ENCODE measurements at places on chromosomes 3 and 15.

GRCh38 chr3:52085681-52086282 lies 29.4 kb upstream of the DUSP7 start:
- DNase-seq, result no peak

DNA sequence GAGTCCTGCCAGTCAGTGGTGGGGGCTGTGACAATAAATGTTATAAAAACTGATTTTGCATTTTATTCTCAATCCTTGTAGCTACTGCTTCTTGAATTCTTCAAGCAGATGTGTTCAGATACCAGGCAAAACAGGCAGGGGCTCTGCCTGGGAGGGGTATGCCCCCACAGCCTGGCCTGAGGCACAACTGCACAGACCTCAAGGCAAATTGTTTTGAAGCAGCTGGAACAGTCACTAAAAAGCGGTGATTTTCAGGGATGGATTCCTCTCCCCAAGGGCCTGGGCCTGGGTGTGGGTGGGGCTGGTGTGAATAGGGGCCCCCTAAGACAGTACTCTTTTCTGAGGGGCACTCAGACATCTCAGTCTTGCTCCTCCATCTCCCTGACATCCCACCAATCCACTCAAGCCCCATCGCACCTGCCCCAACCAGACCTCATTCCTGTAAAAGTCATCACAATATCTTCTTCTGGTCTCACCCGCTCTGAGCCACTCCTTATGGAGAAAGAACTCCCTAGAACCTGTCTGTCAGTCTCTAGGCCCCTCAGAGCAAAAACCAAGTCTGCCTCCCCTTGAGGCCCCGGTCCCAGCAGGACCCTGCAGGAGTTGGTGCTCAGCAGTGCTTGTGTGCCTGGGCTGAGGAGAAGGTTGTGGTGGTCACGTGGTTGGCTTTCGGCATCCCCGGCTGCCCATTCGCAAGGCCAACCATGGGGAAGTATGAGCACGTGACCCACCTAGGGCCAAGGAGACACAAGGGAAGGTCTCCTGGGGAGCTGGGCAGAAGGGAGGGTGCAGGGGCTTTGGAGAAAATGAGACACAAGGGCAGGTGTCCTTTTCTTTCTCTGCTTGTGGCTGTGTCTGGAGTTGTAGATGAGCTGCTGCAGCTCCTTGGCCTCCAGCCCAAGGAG lies 2.9 kb upstream of the PSTPIP1 start:
- no peak for DNase-seq

- no peak for DNase-seq
Measured at GRCh38 chr15:90557186-90558084, 27.7 kb downstream of the CRTC3 start.

GRCh38 chr3:165078293-165078692 lies at the start of gene SI:
Gene SI, minus strand, starts transcription at chr3:165078496. Its CDS starts 2,484 bp downstream, at chr3:165076012.
- no peak for DNase-seq
